ENCODE measurements at places on chromosomes 7 and 10. TPM values are rescaled to one million over a fixed set of nuclear protein-coding genes. Genes with fewer than 3 reads are reported as not detected.

- no peak for DNase-seq
These were observed 37.0 kb downstream of the PFKP start for GRCh38 chr10:3104251-3104918.

DNA sequence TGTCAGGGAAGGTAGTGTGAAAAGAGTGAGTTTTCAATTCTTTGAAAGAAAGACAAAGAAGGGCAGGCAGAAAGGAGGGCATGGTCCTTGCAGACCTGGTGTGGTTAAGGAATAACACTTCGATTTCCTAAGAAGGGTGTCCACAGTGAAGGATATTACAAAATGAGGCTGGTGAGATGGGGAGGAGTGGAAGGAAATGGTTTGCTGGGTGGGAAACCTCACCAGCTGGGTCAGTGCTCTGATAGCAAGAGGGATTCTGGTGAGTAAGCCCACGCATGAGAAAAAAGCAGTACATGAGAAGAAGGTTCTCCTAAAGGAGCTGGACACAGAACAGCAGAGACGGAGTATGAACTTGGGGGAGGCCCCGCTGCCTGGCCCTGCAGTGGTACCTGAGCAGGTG lies 230.6 kb upstream of the PLXNA4 start:
- no peak for DNase-seq

- DNase-seq: no peak
These were observed 1.5 kb downstream of the METTL27 start for GRCh38 chr7:73840715-73841379.

GRCh38 chr7:52715701-52716100 lies 319.7 kb upstream of the POM121L12 start:
- no peak for DNase-seq

DNA sequence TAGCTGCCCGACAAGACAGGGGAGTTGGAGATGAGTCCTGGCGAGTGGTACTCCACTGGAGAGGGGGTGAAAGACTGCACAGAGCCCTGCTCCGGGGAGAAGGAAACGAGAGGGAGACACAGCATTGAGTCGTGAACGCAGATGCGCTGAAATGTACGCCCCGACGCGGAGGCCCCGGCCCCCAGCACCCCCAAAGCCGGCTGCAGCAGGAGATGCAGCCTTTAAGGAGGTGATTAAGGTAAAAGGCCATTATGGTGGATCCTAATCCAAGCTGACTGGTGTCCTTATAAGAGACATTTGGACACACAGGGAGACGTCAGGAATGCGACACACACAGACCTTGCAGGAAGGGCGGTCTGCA lies 166.3 kb upstream of the IMMP2L start:
- no peak for DNase-seq

- no peak for DNase-seq
These were observed 175.2 kb upstream of the PPP2R2D start for GRCh38 chr10:131725581-131726069.

GRCh38 chr10:4127518-4128315 lies 342.7 kb upstream of the KLF6 start:
- DNase-seq: peak; percentile 75

FAM131B gene
- total RNA-seq: 0.37 TPM

TMEM196 gene
- not detected for total RNA-seq

Data from activated CD4-positive, alpha-beta T cell treated with anti-CD3 and anti-CD28 coated beads, Interleukin-2, amount 10 ng/mL, durations not matched to agents 24 days and 14 days (primary cell).